ENCODE measurements at places on chromosomes 3 and 15.

DNA sequence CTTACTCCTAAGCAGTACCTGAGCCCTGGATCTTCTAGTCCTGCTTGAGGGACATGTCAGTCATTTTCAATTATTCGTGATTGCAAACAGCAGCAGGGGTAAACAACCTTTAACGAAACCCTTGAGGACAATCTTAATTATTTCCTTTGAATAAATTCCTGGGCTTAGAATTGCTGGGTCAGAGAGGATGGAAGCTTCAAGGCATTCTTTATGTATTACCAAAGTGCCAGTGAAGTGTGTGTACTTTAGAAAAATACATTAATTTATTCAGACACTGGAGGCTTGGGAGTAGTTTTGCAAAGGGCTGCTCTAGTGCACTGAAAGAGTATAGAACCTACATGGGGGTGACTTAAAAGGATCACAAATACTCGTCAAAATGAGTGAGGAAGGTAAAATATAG lies 280.8 kb upstream of the LRRFIP2 start:
- no peak for DNase-seq

DNA sequence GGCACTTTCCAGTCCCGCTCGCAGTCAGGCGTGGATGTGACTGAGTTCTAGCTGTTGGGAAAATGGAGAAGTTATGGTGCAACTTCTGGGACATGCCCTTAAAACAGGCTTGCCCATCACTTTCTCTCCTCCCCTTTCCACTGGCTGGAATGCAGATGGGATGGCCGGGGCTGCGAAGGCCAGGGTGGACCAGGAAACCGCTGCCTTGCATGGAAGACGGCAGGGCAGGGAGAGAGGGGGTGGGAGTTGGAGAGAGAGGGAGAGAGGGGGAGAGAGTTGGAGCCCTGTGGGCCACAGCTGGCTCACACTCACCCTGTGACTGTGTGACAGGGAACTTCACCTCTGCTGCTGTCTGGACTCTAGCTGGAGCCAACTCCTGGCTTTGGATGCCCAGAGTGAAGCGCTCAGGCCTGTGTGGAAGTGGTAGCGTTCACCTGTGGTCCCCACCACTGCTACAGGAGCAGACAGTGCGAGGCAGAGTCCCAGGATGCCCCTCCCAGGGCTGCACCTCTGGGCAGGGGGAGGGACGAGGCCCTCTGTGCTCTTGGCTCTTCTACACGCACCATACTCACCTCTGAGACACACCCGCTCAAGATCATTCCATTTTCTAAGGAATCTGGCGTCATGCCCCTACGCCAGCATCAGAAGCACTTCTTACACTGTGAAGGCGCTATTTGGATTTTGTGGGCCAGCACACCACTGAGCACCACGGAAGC lies 36.6 kb downstream of the KLHL25 start:
- DNase-seq = no peak

GRCh38 chr15:53522991-53523390 lies 236.5 kb downstream of the WDR72 start:
- no peak for DNase-seq

GRCh38 chr15:80958818-80959495 lies 30.7 kb downstream of the MESD start:
- no peak for DNase-seq

DNA sequence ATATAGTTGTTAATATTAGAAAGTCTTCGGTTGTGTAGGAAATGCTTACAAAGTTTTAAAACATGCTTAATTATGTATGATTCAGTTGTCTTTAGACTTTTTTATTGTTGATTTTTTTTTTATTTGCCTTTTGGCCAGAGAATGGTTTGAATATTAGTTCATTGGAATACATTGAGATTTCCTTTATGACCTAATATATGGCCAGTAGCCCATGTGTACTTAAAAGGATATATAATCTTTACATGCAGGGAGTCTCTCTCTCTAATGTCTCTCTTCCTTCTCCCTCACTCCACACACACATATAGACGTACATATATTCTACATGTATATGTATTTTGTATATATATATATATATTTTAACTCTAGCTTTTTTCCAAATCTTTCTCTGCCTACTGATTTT lies 67.3 kb upstream of the SKIL start:
- no peak for DNase-seq

DNA sequence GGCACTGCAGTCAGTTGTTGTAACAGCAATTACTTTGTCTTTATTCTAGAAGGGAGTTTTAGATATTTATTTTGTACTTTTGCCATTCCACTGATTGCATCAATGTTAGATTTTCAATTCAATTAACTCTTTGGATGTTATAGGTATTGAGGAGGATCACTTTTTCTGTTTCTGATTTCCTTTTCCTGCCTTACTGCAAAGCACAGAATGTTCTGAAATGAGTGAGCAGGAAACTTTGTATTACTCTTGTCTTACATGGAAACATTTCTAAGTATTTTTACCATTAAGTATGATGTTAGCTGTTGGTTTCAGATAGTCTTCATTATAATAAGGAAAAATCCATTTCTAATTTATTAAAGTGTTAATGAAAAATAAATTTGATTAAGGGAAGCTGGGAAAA lies 80.5 kb downstream of the OSBPL10 start:
- no peak for DNase-seq

- DNase-seq = no peak
These were observed 275.2 kb upstream of the MEIS2 start for GRCh38 chr15:37375519-37375918.

GRCh38 chr3:81433675-81434074 lies 327.8 kb downstream of the GBE1 start:
- DNase-seq = no peak

- no peak for DNase-seq
These were observed 17.4 kb downstream of the CCDC12 start for GRCh38 chr3:46959161-46959511.

DNA sequence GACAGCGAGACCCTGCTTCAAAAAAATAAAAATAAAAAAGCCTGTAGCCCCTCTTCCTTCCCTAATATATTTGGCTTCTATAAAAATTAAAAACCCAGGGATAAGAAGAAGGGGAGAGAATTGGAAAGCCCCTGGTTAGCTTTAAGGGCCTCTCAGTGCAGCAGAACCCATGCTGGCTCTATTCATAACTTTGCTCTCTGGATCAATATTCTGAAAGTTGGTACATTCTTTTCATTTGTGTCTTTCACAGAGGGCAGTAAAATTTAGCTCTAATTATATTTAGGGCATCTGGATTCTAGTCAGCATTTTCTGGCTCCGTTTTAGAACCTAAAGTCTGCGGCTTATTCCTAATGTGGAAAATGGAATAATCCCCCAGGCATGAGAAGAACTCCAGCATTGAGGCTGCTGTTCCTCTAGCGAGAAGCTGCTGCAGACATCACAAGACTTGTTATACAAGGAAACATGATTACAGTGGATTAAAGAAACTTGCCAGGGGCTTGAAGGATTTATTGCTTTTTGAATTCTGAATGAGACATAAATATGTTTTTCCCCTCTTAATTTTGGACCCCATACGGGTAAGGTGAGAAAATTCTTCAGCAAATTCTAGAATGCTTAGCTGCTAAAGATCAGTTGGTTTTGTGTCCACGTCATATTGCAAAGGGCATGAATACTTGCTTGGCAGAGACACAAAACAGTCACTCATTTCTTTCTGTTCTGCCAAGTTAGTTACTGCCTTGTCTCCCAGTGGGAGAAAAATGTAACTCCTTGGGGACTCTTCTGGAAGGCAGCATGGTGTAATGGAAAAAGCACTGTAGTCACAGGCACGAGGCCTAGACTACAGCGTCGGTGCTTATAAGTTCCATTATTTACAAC lies 177.7 kb downstream of the VGLL4 start:
- no peak for DNase-seq

GRCh38 chr15:88650556-88650955 lies 11.7 kb downstream of the ISG20 start:
- no peak for DNase-seq

DNA sequence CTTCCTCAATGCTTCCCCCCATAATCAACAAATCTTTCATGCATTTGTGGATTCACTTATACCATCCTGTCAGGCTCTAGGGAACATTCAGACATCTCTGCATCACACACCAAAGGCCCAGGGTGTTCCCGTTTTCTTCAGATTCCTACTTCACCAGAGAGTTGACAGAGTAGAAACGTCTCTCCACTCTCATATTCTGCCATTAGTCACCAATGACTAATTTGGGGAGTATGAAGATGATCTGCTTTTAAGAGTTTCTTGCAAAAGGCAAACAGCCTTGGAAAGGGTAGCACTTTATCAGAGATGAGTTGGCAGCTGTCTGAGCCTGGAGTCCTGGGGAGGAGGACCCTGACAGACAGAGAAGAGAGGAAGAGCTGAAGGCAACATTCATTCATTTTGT lies 55.8 kb upstream of the DGKG start:
- DNase-seq = no peak

DNA sequence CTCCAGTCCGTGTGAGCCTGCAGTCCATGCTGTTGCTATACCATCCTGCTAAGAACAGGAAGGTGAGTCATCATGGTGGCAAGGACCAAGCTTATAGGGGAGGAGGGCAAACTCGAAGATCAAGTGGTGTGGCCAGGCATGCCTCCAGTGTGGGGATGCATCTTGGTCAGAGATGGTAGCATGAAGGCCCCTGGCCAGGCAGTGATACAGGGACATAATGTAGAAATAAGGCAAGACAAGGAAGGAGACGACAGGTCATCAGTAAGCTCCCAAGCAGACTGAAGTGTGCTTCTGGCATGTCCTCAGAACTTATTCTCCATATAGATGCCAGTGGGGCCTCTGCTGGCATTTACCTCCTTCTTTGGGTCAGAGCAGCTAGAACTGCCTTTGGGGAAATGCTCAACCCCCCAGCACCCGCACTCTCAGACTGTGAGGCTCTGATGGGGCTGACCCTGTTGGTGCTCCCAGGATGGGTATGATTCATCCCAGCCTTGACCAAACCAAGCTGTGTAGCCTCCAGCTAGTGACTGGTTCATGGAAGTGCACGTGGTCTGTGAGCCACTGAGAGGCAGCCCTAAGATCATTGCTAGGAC lies 52.5 kb upstream of the ATP2B2 start:
- no peak for DNase-seq

- DNase-seq = no peak
These were observed 16.7 kb downstream of the TPRG1 start for GRCh38 chr3:189188466-189188865.

DNA sequence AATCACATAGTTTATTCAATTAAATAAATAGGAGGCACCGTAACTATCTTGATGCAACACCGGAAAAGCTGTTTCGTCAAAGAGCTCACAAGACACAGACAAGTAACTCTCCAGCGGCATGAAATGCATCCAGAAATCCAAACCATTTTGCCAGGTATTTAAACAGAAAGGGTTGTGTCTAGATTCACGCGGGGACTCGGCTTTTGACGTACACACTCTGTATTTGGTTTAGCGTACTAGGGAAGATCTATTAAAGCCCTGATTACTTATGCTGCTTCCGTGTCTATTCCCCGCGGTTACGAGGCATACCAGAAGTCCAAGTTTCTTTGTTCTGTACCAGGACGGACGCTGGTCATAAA lies 718 bp downstream of the BNIP2 start:
- no peak for DNase-seq

DNA sequence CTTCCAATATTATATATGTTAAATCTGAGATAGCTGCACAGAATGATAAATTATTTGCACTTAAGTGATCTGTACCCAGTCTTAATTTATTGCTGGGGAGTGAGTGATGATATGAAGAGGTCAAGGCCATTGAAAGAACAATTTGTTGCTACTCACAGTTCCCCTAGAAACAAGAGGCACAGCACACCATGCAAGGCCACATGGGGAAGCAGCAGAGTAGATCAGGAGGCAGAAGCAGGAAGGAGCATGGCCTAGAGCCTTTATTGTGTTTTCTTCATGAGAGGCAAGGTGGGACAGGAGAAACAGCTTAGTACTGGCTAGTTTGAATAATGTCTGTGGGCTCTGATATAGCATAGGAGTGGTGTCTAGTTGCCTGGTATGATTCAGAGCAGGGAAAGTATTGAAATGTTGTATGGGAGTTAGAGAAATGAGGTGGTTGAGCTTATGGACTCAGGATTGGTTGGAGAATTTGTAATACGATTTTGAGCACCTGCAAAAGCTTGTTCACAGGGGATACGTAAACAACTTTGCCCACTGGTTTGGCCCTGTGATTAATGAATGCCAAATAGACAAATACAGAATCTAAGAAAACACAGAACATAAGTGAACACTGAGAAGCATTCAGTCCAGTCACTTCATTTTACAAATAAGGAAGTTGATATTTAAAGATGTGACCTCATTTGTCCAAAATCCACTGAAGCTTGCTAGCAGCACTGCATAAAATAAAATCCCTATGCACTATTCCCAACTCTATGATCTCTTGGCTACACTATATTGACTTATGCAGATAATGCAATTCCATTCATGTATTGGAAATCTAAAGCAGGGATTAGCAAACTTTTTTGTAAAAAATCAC lies 71.7 kb downstream of the TMCO5A start:
- DNase-seq = no peak

- no peak for DNase-seq
These were observed 12.7 kb downstream of the CD200 start for GRCh38 chr3:112345681-112346080.

DNA sequence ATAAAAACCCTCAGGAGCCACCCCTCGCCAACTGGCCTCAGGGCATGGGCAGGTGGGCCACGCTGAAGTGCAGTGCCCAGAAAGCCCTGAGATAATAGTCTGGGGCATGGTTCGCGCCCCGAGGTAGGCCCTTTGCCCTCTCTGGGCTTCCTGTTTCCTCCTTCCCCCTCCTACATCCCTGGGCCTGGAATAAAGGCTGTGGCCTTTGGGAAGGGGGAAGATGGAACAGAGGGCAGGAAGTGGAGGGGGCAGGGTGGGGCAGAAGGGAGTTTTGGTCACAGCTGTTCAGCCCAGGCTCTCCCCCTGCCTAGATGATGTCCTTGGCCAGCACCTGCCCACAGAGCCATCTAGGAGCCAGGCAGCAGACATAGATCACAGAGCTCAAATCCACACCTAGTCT lies 11.3 kb downstream of the CSRNP1 start:
- no peak for DNase-seq

- no peak for DNase-seq
These were observed 238.9 kb downstream of the CADPS start for GRCh38 chr3:62636235-62636826.

- DNase-seq = no peak
These were observed 136.7 kb upstream of the TLE3 start for GRCh38 chr15:70234256-70234905.
